ENCODE measurements at places on chromosomes 1 and 21.

DNA sequence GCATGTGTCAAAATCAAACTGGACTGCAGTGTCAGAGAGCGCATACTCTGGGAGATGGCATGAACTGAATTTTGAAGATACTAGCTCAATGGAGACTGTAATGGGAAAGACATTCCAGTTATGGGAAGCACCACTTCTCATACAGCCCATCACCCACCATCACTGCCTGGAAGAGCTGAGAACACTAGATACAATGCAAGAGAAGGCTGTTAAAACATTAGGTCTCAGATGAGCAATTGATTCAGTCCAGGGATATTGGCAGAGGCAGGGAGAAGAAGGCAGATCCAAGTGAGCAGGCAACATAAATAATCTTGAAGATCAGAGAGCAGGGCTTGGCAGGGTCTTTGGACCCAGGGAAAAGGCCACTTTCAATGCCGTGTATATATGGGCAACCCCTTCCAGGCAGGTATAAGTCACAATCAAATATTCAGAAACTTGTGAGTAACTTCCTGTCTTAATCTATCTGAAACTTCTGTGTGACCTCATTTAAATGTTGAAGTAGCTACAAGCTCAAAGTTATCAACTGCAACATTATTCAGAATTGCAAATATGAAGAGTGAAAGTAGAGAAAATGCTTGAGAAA is 290.3 kb upstream of the SGIP1 start:
- no peak for DNase-seq

- DNase-seq, result no peak
These were observed 23.0 kb downstream of the TATDN3 start for GRCh38 chr1:212814537-212815334.

GRCh38 chr1:243264717-243265116 is 8.9 kb downstream of the SDCCAG8 start:
- DNase-seq, result no peak

DNA sequence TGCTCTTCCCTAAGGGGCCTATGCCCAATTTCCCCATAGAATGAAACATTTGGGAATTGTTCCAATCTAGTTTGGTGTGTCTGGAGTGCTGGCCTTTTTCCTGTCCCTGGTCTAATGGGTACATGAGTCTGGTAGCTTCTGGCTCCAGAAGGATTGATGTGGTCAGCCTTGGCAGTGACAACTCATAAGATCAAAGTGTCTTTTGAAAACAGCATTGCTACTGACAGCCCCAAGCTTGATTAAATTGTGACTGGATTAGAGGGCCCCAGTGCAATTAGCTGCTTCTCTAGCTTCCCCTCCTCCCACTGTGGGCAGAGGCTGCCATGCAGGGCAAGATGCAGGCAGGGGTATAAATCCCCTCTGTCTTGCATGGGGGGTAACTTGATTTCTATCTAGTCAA is 130.9 kb downstream of the UCK2 start:
- DNase-seq, result no peak

GRCh38 chr1:25109531-25109951 is 122.8 kb downstream of the SYF2 start:
- no peak for DNase-seq

DNA sequence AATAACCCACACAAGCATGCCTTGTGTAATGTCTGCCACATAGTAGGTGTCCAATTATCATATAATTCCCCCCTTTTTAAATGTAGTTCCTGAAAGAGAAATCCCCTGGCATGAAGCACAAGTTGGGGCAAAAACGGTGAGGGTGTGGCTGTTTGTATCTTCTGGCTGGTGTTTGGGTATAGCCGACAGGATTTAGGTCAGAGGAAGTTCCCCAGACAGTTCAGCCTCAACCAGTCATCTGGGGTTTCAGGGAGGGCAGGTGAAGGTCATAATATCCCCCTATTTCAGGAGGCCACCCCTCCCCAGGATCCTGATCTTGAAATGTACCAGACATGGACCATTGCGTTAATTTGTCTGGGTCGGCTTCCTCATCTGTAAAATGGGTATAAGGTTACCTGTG is 29.1 kb upstream of the JUN start:
- no peak for DNase-seq
